ENCODE measurements at places on chromosomes 13 and 19.

DNA sequence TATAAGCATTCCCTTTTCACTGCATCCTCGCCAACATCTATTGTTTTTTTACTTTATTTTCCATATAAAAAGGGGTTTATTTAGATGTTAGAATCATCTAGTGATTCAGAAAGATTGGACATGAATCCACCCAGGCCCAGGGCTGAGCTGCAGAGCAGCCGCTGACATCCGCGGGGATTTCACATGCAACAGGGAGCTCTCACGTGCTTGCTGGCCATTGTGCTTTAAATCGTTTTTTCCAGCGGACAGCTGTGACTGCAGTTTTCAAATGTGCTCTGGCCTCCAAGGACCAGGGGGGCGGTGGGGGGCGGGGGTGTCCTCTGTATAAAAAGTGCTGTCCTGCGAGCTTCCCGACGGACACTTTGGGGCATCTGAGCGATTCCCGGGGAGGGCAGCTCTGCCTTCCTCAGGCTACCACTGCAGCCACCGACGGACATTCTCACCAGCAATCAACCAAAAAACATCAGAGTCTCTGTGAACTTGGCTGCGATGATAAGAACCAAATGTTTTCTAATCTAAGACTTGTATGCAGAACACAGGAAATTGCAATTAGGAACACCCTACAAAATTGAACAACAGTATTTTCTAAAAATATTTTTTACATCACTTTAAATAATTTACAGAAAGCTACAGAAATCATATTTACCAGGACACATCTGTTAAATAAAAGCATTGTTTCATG is 12.6 kb downstream of the RB1 start:
- no peak for DNase-seq

- DNase-seq, result no peak
Measured at GRCh38 chr13:106462710-106463109, 72.8 kb downstream of the EFNB2 start.

DNA sequence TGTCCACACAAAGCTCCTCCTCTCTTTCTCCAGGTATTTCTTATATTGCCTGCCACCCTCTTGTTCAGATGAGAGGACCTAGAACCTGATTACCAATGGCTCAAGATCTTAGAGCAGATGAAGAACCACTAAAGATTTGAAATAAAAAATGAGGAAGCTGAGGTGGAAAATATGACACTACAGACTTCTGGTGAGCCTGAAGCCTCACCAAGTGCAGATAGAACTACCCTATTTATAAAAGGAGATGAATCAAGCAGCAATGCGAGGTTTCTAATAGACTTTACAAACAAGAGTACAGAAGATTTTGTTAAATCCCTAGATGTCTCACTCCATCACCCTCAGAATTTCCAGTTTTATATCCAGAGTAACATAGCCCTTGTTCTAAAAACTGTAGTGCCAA is 345.8 kb downstream of the TBC1D4 start:
- DNase-seq, result no peak

DNA sequence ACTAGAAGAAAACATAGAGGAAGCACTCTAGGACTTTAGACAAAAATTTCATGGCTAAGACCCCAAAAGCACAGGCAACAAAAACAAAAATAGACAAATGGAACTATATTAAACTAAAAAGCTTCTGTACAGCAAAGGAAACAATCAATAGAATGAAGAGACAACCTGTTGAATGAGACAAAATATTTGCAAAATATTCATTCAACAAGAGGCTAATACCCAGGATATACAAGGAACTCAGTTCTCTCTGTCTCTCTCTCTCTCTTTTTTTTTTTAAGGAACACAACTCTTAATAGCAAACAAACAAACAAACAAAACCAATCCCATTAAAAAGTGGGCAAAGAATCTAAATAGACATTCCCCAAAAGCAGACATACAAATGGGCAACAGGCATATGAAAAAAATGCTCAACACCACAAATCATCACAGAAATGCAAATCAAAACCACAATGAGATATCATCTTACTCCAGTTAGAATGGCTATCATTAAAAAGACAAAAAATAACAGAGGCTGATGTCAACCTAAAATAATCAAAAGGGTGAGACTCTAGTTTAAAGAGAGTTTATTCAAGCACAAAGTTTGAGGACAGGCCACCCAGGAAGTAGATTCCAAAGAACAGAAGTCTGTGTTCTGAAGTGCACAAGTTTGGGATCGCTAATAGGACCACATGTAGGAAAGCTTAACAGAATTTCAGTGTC is 27.1 kb upstream of the SLC7A9 start:
- no peak for DNase-seq

DNA sequence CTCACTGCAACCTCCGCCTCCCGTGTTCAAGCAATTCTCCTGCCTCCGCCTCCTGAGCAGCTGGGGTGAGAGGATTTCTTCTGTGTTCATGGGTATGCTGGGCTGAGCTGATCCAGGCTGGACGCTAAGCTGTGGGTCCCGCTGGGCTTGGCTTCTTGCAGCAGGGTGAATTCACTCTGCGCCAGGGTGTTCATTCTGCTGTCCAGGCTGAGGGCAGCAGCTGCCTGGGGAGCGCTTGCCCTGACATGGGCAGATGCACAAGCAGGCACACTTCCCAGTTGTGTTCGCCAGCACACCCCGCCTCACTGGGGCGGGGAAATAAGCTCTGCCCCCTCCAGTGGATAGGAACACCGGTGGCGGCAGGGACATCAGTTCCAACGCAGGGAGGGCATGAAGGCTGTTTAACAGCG is 7.3 kb upstream of the INAFM1 start:
- no peak for DNase-seq

DNA sequence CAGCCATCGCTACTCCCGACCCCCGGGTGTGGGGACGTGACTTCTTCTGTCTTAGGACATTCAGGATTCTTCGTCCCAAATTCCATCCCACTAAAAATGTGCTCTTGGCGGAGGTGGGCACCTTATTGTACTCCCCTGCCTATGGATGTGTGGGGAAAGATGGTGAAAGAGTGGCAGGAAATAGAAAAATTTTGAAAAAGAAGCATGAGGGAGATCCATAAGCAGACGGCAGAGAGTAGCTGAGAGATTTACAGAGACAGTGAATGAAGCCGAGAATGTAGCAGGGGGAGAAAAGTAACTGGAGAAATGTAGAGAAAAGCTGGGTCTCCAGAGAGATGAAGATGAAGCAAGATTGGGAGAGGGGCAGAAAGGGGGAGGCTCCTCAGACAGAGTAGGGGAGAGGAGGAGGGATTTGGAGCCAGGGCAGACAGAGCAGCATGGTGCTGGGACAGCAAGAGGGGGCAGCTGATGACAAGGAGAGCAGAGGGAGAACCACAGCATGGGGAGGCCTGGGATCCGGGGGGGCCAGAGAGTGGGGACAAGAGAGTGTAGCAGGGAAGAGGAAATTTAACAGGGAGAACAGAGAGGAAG is 843 bp downstream of the ZNF610 start:
- DNase-seq, result no peak

DNA sequence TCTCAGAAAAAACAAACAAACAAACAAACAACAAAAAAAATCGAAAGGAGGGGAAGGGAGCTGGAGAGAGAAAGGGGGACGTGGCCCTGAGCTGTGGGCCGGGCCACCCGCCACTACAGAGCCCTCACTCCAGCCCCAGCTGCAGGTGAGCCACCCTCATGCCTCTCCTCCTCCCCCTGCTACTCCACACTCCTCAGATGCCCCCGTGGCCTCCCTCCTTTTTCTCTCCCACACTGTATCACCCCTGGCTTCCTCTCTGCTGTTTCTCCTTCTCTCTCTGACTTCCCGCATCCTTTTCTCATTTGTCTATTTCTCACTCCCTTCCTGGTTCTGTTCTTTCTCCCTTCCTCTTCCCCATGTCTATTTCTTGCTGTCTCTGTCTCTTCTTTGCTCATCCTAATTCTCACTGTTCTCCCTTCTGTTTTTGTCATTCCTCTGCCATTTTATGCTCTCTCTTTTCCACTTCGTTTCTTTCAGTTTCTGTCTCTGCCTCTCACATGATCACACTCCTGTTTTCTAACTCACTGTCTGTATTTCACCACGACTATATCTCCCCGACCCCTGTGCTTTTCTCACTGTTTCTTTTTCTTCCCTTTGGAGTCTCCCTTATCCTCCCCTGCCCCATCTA is 2.7 kb downstream of the KLK2 start:
- no peak for DNase-seq

GRCh38 chr13:58051396-58051795 is 419.9 kb downstream of the PCDH17 start:
- DNase-seq, result no peak

- no peak for DNase-seq
Measured at GRCh38 chr13:31962731-31963370, 68.7 kb upstream of the FRY start.

- DNase-seq, result no peak
Measured at GRCh38 chr13:50892210-50892944, 17.2 kb upstream of the RNASEH2B start.

DNA sequence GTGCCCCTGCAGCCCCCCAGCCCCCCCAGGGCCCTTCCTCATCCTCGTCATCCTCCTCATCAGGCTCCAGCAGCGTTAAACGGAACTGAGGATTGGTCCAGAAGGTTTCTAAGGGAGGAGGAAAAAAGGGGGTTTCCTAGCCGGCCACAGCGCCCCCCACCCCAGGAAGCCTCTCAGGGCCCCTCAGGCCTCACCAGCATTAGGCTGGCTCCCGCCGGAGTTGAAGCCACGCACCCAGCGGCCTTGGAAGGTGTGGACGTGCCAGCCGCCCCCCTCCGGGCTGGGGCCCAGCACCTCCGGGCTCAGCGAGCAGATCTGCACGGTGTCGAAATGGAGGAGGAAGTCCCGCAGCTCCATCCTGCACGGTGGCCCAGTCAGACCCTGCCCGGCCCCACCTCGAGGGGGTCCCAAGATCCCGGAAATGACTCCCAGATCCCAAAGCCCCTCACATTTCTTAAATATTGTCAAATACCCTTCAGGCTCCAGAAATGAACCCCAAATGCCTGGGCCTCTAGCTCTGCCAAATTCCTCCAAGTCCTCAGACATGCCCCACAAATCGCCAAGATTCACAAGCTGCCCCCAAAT is 6.9 kb downstream of the CAPN12 start:
- no peak for DNase-seq

DNA sequence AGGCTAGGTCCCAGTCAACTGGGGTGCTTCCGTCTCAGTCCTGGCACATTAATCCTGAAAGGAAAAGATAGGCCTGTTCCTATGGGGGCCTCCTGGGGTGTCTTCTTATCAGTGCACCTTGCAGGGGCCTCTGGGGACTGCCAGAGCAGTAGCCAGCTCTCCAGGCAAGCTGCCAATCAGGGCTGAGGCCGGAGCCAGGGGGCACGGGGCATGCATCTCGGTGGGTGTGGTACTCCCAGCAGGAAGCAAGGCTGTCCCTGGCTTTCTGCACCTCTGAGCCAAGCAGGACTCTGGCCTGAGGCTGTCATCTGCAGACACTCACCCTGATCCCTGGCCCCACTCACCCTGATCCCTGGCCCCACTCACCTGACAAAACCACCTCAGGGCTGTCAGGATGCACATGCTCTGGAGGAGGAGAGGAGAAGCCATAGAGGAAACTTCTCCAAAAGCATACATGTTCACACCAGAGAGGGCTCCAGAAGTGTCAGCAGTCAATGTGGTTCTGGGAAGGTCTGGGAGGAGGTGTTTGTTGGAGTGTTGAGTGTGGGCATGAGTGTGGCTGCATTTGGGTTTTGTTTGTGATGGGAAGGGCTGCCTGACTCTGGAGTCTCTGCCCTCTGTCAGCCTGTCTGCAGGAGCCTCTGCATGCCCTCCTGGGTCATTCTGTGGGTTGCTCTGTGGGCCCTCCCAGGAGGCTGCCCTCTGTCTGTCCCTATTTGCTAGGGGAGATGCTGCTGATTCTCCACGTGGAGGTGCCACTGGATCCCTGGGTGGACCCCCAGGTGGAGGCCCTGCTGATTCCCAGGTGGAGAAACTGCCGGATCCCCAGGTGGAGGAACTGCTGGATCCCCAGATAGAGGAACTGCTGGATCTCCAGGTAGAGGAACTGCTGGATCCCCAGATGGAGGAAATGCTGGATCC is 22.7 kb upstream of the KCTD15 start:
- DNase-seq, result no peak

GRCh38 chr13:30371649-30372265 is 50.5 kb upstream of the UBE2L5 start:
- no peak for DNase-seq

- DNase-seq, result no peak
Measured at GRCh38 chr19:45448887-45449299, 18.9 kb upstream of the FOSB start.

DNA sequence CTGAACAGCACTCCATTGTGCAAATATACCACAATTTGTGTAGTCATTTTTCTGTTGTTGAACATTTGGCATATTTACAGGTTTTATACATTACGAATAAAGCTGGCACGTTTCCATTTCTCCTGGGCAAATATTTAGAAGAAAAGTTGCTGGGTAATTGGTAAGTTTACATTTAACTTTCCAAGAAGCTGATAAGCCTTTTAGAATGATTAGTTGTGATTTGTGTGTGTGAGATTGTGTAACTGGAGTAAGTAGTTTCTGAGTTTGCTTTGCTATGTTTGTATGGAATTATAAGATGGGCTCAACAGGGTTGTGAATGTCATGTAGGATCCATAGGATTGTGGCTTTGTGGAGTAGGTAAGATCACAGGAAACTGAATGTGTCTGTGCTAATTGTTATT is 1.6 kb upstream of the ZNF529 start:
- DNase-seq, result no peak

GRCh38 chr13:69274231-69274630 is 833.4 kb upstream of the ATXN8OS start:
- no peak for DNase-seq

- no peak for DNase-seq
Measured at GRCh38 chr13:81488021-81488420, 1147.1 kb upstream of the SPRY2 start.

- no peak for DNase-seq
Measured at GRCh38 chr19:45999653-46000121, 4.4 kb downstream of the CCDC61 start.

GRCh38 chr13:96460609-96461008 is 370.7 kb downstream of the HS6ST3 start:
- no peak for DNase-seq

- no peak for DNase-seq
Measured at GRCh38 chr13:25860862-25861261, 191.0 kb downstream of the SHISA2 start.

- DNase-seq, result no peak
Measured at GRCh38 chr19:45164577-45165335, 4.0 kb upstream of the NKPD1 start.

- DNase-seq, result no peak
Measured at GRCh38 chr13:113902986-113903775, 39.3 kb upstream of the GAS6 start.

GRCh38 chr13:99347335-99347878 is 40.2 kb upstream of the GPR183 start:
- no peak for DNase-seq

GRCh38 chr13:95100525-95101433 is 200.5 kb downstream of the ABCC4 start:
- DNase-seq, result peak; percentile 25

- no peak for DNase-seq
Measured at GRCh38 chr13:65597839-65598818, 1632.0 kb downstream of the PCDH9 start.

GRCh38 chr19:2461751-2462634 is 5.2 kb upstream of the LMNB2 start:
- DNase-seq, result no peak

DNA sequence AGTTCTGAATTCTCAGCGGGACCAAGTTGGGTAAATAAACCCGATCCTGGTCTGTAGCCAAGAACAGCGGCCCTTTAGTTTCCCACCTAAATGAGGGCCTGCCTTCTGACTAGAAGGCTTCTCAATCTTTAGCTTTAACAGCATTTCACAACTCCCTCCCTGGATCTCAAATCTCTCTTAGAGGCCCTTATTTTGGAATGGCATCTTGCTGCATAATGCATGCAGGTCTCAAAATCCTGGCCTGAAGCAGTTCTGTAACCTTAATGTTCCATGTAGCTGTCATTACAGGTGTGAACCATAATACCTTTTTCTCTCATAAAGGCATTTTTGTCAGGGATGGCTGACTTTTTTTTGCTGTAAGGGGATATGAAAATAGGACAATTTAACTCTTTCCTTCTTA is 29.5 kb downstream of the ZNF90 start:
- DNase-seq, result no peak

Data from brain pericyte (primary cell).